Renal cortex interstitium (tissue), 15 donors: ENCODE measurements at places on chromosomes 1 and 21. TPM values are rescaled to one million over a fixed set of nuclear protein-coding genes. Genes with fewer than 3 reads are reported as not detected.

The LIN28A gene
- 0.06 TPM for polyA plus RNA-seq

The C1orf226 gene
- 15.1 TPM for polyA plus RNA-seq

The MRPL20 gene
- polyA plus RNA-seq: 120 TPM

The CCSAP gene
- polyA plus RNA-seq: 9.2 TPM

The SLC2A5 gene
- 1.0 TPM for polyA plus RNA-seq

GRCh38 chr1:85283475-85284199 lies 7.2 kb upstream of the BCL10 start:
- DNase-seq: no peak

- DNase-seq: no peak
Observed at GRCh38 chr1:178692564-178693327, 32.3 kb upstream of the RALGPS2 start.

- DNase-seq: no peak
Observed at GRCh38 chr1:44806704-44807363, at the start of gene DYNLT4. TSS of gene DYNLT4 (minus strand) at chr1:44807351. CDS start at chr1:44806668, 683 bp downstream.

DNA sequence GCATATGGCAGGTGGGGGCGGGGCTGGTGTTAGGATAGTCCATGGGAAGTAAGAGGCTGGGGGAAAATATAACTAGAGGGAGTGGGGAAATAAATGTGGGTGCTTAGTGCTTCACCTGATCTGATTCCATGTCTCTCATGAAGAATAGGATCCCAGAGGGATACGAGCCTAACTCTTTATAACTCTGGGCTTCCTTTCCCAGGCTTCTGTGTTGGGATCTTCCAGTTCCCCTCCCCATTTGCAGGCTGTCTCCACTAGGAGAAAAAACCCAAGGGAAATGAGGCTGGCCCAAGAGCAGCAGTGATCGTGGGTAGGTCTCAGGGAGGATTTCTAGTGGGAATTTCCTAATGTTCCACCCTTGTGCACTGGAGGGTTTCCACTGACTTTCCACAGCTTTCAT lies 1.6 kb downstream of the KCNJ9 start:
- DNase-seq: no peak

- no peak for DNase-seq
Observed at GRCh38 chr1:162070094-162070748, 730 bp downstream of the NOS1AP start.

- no peak for DNase-seq
Observed at GRCh38 chr1:102098536-102098935, 101.8 kb upstream of the OLFM3 start.

GRCh38 chr1:111131693-111132092 lies 8.2 kb downstream of the DRAM2 start:
- DNase-seq: no peak

DNA sequence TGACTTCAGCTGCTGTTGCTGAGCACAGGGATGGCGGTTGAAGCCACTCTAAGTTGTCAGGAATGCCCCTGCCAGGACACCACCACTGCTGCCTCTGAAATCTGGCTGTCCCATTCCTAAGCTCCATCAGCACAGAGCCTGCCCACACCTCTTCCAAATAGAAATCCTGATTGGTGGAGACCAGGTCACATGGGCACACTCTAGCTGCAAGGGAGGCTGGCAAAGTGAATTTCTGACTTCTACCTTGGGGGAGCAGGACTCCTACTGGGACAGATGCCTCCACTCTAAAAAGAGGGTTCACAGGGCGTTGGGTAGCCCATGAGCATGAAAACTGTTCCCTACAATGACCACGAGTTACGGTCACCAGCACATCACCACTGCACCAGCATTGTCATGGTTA lies 83.8 kb upstream of the TARDBP start:
- no peak for DNase-seq

GRCh38 chr21:43373362-43374227 lies 53.3 kb downstream of the SIK1 start:
- no peak for DNase-seq
